ENCODE measurements at places on chromosomes 1 and 21.

- no peak overlapping the region for H3K27ac ChIP-seq
- no peak overlapping the region for H3K4me3 ChIP-seq
- no peaks in the 10 kb centered on the region for H3K27me3 ChIP-seq
- H3K4me1 ChIP-seq: peaks cover 14% of the 10 kb centered on the region
- no peak for ATAC-seq
These were observed 17.0 kb downstream of the MRAP start for GRCh38 chr21:32315511-32316281.

DNA sequence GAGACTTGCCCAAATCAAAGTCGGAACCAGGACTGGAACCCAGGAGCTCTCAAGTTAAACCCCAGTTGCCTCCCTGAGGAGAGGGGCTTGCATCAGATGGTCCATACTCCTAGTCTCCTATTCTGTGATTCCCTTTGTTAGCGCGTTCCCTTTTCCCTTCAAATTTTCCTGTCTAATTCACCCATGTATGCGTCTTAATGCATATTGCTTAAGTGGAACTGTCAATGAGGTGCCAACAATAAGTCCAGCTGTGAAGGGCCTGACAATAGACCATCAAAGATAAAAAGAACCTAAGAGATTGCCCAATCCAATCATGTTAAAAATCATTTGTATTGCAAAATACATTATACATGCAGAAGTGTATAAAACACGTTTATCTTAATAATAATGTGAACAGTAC lies 634 bp upstream of the SPATA6 start:
- H3K4me3 ChIP-seq: peak overlapping the region; percentile 87
- peak overlapping the region; percentile 78 for H3K27ac ChIP-seq
- peaks cover 26% of the 10 kb centered on the region for H3K4me1 ChIP-seq
- no peaks in the 10 kb centered on the region for H3K36me3 ChIP-seq
- H3K27me3 ChIP-seq: peaks cover 17% of the 10 kb centered on the region

GRCh38 chr1:85135392-85135798 lies 65.4 kb downstream of the SYDE2 start:
- peaks cover 8% of the 10 kb centered on the region for H3K27me3 ChIP-seq
- no peak overlapping the region for H3K4me3 ChIP-seq
- H3K4me1 ChIP-seq: no peaks in the 10 kb centered on the region
- ATAC-seq: no peak
- H3K27ac ChIP-seq: no peak overlapping the region

DNA sequence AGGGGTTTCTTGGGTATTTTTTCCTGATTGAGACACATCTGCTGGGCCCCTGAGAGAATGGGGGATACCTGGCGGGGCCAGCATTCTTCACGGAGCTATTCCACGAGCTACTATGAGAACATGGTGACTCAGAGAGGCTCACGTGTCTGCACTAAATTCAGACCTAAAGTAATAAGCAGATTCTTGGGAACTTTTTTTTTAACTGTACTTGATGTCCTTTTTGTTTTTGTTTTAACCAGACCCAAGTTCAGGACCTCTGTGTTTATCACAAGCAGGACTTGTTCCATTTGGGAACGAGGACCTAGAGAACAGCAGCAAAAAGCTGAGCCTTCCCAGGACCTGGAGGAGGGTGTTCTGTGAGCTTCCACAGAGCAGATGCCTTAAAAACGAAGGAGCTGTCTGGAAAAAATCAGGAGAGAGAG lies 44.0 kb downstream of the EVA1C start:
- no peak overlapping the region for H3K4me3 ChIP-seq
- no peak overlapping the region for H3K27ac ChIP-seq
- no peaks in the 10 kb centered on the region for H3K4me1 ChIP-seq
- no peak for ATAC-seq
- H3K27me3 ChIP-seq: no peaks in the 10 kb centered on the region

GRCh38 chr1:7334475-7335035 lies 436.5 kb upstream of the VAMP3 start:
- no peaks in the 10 kb centered on the region for H3K36me3 ChIP-seq
- no peak overlapping the region for H3K27ac ChIP-seq
- H3K4me1 ChIP-seq: no peaks in the 10 kb centered on the region
- no peak overlapping the region for H3K4me3 ChIP-seq
- no peak for ATAC-seq

DNA sequence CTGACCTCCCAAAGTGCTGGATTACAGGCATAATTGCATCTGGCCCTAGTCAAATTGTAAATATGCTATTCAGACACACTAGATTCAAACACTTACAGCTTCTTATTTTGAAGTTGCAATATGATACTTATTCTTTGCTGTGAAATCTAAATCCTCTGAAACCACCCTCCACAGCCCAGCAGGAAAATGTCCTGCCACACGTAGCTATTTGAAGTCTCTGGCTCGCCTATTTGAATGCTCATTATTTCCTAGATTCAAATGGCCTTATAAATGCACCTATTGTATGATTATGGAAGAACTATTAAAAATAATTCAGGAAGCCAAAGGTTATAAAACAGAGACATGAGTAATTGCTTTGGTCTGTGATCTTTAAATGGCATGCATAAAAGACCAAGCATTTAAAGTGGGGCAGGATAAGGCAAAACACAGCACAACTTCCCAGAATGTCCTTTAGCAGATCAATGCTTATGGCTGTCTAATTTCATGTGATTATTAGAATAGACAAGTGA lies 26.6 kb upstream of the FBXO28 start:
- no peak for ATAC-seq
- H3K36me3 ChIP-seq: no peaks in the 10 kb centered on the region
- peaks cover 36% of the 10 kb centered on the region for H3K27me3 ChIP-seq
- no peak overlapping the region for H3K4me3 ChIP-seq
- H3K27ac ChIP-seq: no peak overlapping the region

- ATAC-seq: no peak
- no peaks in the 10 kb centered on the region for H3K27me3 ChIP-seq
- no peaks in the 10 kb centered on the region for H3K36me3 ChIP-seq
These were observed 692.9 kb downstream of the USP25 start for GRCh38 chr21:16422702-16423101.

GRCh38 chr1:184493987-184494388 lies 107.2 kb downstream of the C1orf21 start:
- peaks cover 9% of the 10 kb centered on the region for H3K4me1 ChIP-seq
- H3K27ac ChIP-seq: no peak overlapping the region
- no peaks in the 10 kb centered on the region for H3K36me3 ChIP-seq
- ATAC-seq: no peak

DNA sequence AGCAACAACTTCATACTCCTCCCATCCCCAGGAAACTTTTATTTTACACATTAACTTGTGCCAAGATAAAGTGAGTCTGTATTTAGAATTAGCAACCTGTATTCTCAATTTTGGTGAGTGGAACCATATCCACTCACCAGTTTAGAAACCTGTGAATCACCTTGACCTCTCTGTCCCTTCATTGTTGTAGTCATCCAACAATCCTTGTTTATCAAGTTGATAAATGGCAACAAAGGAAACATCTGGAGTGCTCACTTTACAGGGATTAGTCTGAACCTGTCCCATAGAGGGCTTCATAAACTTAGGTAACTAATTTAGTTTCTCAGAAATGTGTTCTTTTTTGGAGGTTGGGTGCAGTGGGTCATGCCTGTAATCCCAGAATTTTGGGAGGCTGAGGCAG lies 3.9 kb upstream of the CLSPN start:
- H3K36me3 ChIP-seq: no peaks in the 10 kb centered on the region
- no peak overlapping the region for H3K27ac ChIP-seq
- ATAC-seq: no peak
- no peak overlapping the region for H3K4me3 ChIP-seq
- H3K4me1 ChIP-seq: peaks cover 12% of the 10 kb centered on the region
- H3K27me3 ChIP-seq: no peaks in the 10 kb centered on the region

- peaks cover 26% of the 10 kb centered on the region for H3K4me1 ChIP-seq
- H3K27me3 ChIP-seq: no peaks in the 10 kb centered on the region
- peaks cover 16% of the 10 kb centered on the region for H3K36me3 ChIP-seq
- H3K4me3 ChIP-seq: no peak overlapping the region
These were observed 14.5 kb upstream of the GBP3 start for GRCh38 chr1:89037186-89037585.

DNA sequence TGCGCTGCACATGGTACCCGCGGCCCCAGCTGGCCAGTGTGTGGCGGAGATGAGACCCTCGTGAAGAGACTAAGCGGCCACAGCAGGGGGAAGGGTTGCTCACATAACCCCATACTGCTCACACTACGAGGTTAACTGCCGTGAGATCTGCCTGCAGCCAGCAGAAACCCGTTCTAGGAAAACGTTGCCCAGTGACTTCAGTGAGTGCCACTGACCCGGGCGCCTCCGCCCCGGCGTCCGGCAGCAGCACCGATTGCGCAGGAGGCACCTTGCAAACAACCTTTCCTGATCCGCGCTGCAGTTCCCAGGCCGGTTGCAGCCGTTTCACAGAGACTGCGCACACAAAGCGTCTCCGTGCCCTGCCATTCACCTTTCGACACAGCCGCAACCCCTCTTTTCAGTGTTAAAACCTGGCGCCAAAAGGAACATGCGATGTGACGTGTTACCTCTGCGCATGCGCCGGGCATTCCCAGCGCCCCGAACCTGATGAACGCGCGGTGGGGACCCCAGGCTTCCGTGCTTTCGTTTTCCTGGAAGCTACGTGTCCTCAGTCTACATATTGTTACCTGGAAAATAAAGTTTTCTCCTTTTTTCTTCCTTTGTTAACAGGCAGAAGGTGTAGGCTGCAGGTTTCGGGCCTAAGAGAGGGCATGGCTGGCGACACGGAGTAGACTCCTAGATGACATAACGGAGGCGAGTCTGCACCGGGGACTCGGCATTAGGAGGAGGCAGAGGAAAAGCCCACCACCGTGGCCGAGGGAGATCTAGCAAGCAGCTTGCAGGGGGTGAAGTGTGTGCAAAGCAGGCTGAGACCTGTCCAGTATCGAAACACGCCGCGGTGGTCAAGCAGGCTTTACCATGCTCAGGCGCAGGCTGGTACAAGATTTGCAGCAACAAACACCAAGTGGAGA lies 8.9 kb downstream of the VPS26C start:
- peak overlapping the region; percentile 83 for H3K27ac ChIP-seq
- peaks cover 21% of the 10 kb centered on the region for H3K4me1 ChIP-seq
- H3K36me3 ChIP-seq: no peaks in the 10 kb centered on the region

GRCh38 chr1:47849005-47849521 lies 148.1 kb downstream of the TRABD2B start:
- H3K4me3 ChIP-seq: no peak overlapping the region
- H3K36me3 ChIP-seq: no peaks in the 10 kb centered on the region
- H3K27ac ChIP-seq: no peak overlapping the region
- peaks cover 11% of the 10 kb centered on the region for H3K27me3 ChIP-seq
- no peak for ATAC-seq
- H3K4me1 ChIP-seq: no peaks in the 10 kb centered on the region

DNA sequence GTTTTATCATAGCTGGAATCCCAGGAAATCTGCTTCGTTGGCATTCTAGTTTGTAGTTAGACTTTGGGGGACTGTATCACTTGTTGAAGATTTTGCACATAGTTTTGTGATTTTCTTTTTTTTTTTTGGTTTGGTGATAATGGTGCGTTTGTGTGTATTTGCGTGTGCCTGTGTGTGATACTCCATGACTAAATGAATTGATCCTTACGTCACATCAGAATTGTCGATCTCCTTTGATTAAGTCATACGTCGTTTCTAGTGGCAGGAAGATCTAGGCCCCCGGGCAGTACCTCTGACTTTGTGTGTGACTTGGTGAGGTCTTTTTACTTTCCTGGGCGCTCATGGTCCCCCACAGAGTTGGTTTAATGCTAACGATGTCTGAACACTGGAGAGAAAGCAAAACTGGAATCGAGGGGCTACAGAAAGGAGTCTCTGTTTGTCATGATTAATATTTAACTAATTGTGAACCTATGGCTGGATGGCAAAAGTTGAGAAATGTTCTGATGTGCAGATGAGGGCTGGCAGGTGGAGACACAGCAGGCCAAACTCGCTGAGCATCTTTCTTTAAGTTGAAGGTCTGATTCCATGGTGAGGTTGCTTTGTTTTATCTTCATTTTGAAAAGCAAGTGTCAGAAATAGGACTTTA lies 2.4 kb downstream of the RASSF5 start:
- H3K4me1 ChIP-seq: peaks cover 32% of the 10 kb centered on the region

Data from stimulated activated memory B cell treated with anti-CD40 and anti-IgM and Interleukin-4, amounts not matched to agents 10 μg/mL and 1 μg/mL and 100 μg/mL, for 72 hours (primary cell).